ENCODE measurements at places on chromosomes 2 and 18.

DNA sequence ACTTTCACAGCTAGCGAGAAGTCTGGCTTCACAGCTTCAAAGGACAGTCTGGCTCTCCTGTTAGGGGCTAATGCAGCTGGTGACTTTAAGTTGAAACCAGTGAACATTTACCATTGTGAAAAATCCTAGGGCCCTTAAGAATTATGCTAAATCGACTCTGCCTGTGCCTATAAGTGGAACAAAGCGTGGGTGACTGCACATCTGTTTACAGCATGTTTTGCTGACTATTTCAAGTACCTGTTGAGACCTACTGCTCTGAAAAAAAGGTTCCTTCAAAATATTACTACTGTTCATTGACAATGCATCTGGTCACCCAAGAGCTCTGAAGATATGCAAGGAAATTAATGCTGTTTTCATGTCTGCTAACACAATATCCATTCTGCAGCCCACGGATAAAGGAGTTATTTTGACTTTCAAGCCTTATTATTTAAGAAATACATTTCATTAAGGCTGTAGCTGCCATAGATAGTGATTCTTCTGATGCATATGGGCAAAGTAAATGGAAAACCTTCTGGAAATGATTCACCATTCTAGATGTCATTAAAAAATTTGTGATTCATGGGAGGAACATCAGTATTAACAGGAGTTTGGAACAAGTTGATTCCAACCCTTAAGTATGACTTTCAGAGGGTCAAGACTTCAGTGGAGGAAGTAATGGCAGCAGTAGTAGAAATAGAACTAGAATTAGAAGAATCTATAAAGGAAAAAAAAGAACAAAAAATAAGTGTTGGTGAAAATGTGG lies 48.9 kb downstream of the POLR1A start:
- DNase-seq, result no peak

GRCh38 chr2:55707751-55708150 lies 14.1 kb upstream of the PNPT1 start:
- no peak for DNase-seq

GRCh38 chr18:78733762-78734613 lies 245.6 kb upstream of the SALL3 start:
- DNase-seq, result no peak

- no peak for DNase-seq
These were observed 787 bp downstream of the SOCS6 start for GRCh38 chr18:70289351-70290312.

GRCh38 chr2:222859786-222860612 lies 837 bp upstream of the ACSL3 start:
- peak; percentile 44 for DNase-seq

DNA sequence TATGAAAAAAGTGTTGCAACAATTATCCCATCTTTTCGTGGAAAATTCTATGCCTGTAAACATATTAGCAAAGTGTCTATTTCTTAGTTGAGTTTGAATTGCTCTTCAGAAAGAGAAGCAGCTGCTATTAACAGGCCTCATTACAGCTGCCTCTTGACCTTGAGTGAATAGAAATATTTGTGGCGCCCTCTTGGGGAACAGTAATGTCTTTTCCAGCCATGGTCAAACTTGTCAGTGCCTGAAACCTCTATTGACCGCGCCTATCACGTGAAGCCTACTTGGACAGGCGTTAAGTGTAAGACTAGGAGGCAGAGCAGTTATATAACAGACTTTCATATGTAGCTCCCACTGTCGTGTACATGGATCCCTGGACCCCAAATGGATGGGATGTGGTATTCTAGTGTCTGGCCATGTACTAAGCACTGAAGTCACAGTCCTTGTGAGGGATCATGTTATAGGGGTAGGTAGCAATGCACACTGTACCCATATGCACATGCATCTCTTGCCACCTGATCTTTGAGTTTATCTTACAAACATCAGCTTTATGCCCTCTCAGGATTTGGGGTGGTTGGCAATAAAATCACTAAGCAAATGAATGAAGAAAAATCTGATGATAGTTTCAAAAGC lies 245.0 kb downstream of the PTGR3 start:
- DNase-seq, result peak; percentile 35

DNA sequence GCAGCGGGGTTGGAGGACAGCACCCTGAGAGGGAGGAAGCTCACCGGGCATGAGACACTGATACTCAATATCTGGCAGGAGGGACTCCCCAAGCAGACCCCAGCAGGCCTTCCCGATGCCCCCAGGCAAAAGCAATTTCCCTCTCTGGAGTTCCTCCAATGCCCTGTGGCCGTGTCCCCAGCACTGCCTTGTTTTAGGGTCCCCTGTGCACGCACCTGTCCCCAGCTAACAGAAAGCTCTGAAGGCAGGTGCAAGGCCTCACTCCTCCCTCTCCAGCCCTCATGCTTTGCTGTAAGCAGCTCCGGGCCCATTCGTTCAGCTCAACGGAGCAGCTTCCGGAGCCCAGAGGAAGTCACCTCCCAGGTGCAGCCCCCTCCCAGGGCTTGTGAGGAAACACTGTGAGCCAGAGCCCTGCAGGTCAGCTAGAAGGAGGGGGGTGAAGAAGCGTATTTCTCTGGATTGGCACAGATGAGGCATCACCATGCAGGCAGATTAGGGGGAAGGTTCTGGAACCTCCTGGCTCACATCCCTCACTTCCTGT lies 50.3 kb upstream of the ID2 start:
- DNase-seq, result no peak

DNA sequence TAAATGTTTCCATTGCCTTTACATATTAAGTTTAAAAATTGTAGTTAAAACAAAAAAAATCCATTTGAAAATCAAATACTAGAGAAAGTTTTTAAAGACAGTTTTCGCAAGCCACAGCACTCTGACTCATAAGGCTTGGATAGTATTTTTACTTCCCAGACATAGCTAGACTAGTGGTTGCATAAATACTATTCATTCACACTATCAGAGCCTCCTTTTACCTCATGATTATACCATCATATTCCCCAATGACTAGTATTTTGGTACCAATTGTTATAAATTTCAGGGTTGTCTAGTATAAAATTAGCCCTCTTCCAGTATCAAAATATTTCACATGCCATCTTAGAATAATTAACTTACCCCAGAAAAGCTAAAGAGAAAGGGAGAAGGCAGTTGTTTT lies 393.5 kb downstream of the ERBB4 start:
- DNase-seq, result no peak

DNA sequence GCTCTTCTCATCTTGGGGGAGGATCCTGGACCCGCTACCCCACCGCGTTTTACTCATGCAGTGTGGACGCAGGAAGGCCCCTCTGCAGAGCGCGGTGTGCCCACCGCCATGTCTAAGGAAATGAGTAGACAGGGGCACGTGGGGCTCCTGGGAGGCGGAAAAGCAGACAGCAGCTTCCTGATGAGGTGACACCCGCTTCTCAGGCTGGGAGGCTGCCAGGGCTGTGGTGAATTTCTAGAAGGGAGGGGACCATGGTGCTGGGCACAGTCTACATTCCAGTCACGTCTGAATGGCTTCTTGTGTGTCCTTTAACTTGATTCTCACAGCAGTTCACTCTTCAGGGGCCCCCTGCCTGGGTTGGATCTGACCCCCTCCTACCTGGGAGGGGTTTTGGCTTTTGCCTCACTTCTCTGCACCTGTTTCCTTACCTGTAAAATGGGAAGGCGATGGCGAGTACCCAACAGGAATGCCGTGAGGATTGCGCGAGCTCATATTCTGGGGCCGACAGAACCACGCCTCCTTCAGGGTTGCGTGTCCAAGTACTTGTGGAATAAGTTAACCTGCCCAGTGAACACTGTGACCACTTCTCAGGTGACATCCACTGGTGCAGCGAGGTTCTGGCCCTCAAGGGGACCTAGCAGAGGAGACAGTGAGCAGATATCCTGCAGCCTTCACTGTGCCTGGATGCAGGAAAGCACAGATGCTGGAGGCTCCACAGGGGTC lies 32.3 kb upstream of the MBP start:
- DNase-seq, result no peak

DNA sequence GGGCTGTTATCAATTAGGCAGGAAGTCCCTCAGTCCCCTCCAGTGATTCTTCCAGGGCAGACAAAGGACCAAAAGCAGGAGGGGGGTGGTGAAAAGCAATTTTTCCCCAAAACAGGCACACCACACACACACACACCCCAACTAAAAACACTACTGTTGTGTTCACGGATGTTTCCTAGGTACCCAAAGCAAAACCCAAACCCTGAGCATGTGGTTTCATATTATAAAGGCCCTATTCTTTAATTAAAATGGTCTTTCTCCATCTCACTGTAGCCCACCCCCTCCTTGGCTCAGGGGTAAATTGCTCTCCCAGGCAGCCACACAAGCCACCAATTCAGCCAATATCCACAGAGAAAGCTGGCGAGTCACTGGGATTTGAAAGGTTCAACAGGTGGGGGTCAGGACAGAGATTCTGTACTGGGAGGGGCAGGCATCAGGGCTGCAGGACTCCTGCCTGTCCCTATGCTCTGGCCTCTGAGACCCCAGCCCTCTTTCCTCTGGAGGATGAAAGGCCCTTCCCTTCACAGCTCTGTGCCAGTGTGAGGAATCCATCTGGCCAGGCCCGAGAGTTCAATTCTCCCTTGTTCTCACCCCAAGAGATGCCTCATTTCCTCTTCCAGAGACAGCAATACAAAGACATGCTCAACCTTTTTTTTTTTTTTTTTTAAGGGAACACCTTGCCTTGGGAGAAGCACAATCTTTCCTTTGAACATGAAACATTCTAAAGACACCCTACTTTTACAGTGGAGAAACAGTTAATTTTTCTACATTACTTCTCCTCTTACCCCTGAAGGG lies 43.6 kb downstream of the SPRED2 start:
- DNase-seq, result no peak

GRCh38 chr2:142008135-142008744 lies 122.6 kb downstream of the LRP1B start:
- no peak for DNase-seq

- DNase-seq, result no peak
These were observed 54.8 kb downstream of the TEX51 start for GRCh38 chr2:126953483-126953882.

DNA sequence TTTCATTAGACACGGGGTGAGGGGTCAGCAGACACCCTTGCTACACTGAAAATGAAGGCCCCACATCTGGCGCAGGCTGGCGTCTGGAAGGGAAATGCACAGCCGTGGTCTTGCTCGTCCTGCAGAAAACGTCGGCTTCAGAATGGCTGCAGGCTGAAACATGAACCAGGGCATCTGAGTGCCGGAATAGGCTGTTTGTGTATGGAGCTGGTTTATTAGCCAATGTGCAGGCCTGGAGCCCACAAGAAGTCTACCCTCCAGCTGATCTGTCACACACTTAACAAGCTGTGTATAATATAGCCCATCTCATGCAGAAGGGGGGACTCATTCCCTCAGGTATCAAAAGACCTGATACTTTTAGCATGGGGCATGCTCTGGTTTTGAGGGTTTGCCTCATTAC lies 153.4 kb upstream of the SOX11 start:
- no peak for DNase-seq

DNA sequence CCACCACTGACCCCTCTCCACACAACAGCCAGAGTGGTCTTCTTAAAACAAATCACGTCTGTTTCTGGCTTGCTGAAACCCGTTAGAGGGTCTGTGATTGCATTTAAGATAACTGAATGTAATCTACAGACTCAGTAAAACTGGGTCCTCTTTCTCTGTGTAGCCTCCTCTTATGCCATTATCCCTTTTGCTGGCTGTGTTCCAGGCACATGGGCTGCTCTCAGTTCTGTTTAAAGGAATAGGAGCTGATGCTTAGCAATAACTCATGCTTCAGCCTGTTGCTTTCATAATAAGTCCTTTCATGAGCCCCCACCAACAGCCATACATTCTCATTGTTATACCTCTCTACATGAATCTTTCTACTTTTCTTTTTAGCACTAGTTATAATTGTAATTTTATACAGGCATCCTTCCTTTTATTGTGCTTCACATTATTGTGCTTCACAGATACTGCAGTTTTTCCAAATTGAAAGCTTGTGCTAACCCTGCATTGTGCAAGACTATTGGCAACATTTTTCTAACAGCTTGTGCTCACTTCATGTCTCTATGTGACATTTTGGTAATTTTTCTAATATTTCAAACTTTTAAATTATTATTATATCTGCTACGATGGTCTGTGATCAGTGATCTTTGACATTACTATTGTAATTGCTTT lies 782.6 kb downstream of the MBD2 start:
- no peak for DNase-seq

- DNase-seq, result no peak
These were observed 13.3 kb downstream of the MRPL44 start for GRCh38 chr2:223970343-223971128.

DNA sequence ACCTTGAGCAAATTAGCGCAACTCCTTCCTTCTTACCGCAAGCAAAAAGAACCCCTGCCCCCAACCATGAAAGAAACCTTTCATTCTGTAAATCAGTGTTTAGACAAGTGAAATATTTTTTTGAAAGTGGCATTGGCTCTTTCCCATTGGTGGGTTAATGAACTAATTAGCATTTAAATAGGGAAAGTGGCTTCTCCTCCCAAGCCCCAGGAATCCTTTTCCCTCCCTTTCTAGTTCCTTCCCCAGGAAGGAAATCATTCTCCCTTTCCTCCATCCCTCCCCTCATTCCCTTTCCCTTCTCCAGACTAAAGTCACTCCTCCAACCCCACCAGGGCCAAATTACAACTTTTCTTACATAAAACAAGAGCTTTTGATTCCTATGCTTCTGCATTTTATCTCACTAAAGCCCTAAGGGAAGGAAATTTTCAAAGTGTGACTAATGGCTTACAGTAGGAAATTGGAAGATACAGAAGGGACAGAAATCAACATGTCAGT lies 22.9 kb upstream of the TYMS start:
- no peak for DNase-seq

DNA sequence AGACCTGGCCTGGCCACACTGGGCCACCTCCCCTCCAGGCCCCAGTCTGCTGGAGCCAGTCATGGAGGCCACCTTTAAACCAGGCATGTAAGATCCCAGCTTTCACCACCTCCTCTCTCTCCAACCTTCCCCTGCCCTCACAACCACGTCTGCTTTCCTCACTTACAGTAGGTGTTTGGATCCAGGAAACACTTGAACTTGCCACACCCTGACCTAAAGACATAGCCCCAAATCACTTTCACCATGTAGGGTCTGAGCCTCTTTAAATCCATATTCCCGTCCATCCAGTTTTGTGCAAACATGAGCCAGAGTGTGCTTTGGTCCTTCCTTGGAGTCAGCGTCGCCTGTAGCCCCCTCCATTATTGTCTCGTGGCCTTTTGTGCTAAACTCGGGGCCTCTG lies 66.8 kb downstream of the NRP2 start:
- DNase-seq, result no peak

DNA sequence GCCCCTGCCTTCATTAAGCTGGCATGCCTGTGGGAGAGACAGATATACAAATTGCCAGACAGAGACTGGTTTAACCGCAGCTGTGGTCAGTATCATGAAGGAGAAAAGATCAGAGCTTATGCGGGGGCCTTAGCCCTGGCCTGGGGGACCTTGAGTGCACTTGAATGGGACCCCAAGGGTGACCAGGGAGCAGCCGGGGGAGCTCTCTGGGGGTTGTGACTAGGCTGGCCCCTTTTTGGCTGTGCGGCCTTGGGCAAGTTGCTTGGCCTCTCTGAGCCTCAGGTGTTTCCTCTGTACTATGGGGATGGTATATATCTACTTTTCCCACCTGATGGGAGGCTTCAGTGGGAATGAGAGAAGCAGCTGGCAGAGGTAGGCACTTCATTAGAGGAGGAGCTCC lies 35.7 kb downstream of the INHBB start:
- DNase-seq, result no peak

All from left colon (tissue), 2 donors.